ENCODE measurements at places on chromosomes 13 and 19.

DNA sequence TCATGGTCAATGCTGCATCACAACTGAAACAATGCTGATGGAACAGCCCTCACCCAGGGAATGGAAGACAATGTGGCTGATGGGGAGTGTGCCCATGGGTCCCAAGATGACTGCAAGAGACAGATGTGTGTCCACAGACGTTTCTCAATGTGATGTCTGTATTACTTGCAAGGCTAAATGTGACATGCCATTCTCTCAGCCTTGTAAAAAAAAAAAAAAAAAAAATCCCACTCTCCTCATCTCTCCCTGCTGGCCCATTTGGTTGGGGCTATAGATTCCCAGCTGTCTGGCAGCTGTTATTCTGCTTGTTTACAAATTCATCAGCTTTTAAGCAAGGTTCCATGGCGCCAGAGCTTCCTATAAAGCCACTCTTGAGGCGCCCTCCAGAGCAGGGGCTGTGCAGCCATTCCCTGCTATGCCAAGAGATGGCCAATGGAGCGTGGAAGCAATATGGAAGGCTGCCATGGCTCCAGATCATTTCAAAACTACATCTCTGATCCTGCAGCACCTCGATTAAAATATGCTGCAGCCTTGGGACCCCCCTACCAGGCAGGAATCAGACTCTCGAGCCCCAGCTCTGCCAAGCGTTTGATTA, 294.8 kb downstream of the FOXO1 start:
- no peak for DNase-seq

DNA sequence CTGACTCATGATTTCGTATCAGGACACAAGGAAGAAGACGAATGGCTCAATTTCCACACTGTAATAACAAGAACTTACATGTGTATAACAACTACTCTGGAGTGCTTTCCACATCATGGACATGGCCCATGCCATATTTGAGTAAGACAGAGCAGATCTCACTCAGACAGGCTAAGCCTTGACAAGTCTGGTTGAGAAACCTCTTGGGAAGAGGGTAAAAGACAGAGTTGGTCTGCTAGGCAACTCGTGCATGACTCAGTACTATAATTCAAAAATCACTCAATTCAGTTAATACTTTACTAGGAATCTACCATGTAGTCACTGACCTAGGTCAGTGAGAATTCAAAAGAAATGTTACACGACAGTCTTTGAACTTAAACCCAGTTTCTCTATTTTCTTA, 5.7 kb upstream of the THSD1 start:
- DNase-seq, result peak; percentile 23

DNA sequence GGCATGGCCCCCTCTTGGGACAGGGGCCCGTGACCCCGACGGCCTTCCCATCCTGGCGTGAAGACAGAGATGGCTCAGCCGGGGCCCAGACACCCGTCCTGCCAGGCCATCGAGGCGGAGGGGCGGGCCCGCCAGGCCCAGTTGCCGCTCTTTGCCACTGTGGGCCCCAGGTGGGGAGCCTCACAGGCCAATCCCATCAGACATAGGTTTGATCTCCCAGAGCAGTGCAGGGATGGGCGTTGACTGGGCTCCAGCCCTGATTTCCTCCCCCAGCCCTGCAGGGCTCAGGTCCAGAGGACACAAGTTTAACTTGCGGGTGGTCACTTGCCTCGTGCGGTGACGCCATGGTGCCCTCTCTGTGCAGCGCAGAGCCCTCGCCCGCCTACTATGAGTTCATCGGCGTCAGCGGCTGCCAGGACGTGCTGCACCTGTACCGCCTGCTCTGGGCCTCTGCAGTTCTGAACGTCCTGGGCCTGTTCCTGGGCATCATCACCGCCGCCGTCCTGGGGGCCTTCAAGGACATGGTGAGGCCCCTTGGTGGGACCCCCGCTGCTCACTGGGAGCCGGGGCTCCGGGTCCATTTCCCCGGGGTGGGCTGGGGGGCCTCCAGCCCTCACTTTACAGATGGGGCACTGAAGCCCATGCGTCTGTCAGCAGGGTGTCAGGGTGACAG, 42.4 kb downstream of the TMEM255B start:
- no peak for DNase-seq

DNA sequence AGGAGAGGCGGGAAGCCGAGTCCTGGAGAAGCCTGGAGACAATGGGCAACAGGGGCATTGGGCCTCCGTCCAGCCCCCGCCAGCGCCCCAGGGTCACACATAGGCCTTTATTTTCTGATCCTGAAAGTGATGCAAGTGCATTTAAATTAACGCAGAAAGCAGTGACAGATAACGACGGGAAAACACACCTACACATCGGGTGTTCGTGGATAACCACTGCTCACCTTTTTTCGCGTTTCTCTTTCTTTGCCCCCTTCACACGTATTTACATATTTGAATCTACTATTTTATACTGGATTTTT, 30.4 kb upstream of the GRTP1 start:
- no peak for DNase-seq

DNA sequence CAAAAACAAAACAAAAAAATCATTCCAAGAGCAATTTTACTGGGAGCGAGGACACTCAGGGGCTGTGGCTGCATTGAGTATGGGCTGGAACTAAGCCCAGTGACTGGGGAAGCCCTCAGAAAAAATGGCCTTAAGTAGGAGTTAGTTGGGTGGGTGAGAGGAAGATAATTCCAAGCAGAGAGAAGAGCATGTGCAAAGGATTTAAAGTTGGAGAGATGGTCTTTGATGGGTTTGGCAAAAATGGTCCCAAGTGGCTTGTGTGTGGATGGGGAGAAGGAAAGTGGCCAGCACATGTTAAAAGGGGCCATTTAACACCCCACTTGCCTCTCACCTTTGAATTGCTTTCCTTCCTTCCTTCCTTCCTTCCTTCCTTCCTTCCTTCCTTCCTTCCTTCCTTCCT, 6.7 kb upstream of the CYP4F22 start:
- DNase-seq, result no peak

DNA sequence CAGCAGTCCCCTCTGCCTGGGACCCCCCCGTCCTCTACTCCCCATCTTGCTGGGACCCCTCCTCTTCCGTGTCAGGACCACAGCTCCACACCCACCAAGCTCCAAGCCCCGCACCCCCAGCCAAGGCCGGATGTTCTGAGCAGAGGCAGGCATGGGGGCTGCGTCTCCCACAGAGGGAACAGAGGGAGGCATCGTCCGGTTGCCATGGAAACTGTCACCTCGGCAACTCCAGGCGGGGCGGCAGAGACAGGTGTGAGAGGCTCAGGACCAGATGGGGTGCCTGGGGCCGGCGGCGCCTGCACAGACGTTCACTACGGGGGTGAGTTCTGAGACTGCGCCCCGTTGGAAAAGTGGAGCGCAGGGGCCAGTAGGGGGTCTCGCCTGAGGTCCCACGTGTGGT, 5.4 kb downstream of the RNU6-9 start:
- no peak for DNase-seq

GRCh38 chr19:7975037-7975436, 30.4 kb downstream of the ELAVL1 start:
- no peak for DNase-seq

- DNase-seq, result no peak
These were observed 91.0 kb downstream of the NHLRC3 start for GRCh38 chr13:39129213-39129612.

GRCh38 chr19:28558783-28559182, 654.2 kb downstream of the UQCRFS1 start:
- DNase-seq, result no peak

GRCh38 chr13:73399347-73400216, 340.8 kb downstream of the KLF5 start:
- DNase-seq, result no peak

DNA sequence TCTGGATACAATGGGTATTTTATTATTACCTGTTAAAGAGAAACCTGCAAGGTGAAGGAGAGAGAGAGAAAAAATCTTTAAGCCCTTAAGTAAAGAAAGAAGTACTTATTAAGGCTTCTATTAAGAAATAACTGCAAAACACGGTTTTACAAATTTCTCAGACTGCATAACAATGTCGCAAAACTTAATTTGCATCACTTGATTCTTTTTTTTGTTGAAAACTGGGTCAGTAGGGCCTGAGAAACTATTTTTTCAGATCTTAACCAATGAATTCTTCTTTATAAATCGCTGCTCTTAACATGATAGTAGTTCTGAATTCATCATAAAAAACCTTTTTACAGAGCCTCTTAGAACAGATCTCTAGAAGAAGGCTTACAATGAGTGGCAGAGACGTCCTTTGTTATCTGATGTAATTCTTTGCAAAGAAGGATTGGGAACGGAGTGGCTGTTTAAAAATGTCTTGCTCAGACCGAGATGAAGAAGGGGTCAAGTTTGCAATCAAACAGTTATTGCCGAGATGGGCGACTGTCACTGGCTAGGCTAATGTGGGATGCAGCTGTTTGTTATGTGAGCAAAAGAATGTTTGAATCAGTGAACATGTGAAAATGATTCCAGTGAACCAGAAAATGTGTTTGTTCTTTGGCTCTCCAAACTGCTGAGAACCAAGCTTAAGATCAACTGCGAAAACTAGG, 76.3 kb downstream of the ZNF536 start:
- no peak for DNase-seq

DNA sequence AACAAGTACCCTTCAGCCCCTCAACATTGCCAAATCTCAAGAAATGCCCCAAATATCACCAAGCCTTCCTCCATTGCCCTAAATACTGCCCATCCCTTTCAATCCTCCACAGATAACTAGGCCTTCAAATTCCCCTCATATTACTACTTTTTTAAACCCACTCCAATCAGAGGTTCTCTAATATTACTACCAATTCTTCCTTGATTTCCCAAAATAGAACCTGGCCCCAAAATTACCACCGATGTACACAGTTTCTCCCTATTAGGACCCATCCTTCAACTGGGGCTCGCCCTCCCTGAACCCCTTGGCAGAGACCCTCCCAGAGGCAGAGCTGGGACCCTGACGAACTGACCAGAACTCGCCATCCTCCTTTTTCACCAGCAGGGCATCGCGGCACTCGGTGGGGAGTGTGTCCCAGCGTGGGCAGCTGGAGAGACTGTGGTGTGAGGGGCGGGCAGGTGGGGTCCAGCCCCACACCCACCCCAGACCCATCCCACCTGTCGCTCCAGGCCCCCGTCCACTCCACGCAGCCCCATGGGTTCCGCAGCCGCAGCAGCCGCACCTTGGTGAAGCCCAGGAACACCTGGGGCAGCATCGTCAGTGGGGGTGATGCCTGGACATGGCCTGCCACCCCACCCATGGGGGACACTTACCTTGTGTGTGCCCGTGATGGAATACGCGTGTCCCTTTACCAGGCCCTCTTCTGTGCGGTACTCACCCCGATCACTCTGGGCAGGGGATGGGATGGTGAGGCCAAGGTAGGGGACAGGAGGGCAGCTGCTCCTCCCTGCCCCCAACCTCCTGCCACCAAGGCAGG, 6.1 kb downstream of the CAPN12 start:
- DNase-seq, result peak; percentile 1

- DNase-seq, result no peak
These were observed 2.2 kb downstream of the FLT3LG start for GRCh38 chr19:49475995-49476880.

DNA sequence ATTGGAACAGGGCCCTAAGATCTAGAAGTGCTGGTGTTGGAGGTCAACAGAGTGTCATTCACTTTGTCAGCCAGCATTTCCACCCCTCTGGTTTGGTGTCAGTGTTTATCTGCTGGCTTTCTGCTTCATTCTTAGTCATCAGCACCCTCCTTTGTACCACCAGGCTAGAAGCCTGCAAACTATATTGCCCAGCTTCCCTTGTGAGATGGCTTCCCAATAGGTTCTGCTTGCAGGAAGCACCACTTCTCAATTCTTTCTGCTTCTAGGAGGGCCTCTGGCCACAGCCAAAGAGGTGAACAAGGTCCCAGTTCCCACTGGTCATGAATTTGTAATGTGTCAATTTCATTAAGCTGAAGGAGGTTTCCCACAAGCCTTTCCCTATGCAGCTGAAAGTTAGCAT, 36.4 kb upstream of the CALM3 start:
- DNase-seq, result no peak

- DNase-seq, result peak; percentile 26
These were observed 508 bp downstream of the SLC15A1 start for GRCh38 chr13:98751861-98752466.

GRCh38 chr13:113759525-113760137, 605 bp downstream of the TMEM255B start:
- DNase-seq, result peak; percentile 23

GRCh38 chr19:38892841-38893240, 6.6 kb downstream of the SIRT2 start:
- DNase-seq, result no peak

- DNase-seq, result no peak
These were observed 12.7 kb downstream of the NPAS1 start for GRCh38 chr19:47032171-47032811.

GRCh38 chr13:97540696-97541095, 106.7 kb downstream of the RAP2A start:
- DNase-seq, result no peak

DNA sequence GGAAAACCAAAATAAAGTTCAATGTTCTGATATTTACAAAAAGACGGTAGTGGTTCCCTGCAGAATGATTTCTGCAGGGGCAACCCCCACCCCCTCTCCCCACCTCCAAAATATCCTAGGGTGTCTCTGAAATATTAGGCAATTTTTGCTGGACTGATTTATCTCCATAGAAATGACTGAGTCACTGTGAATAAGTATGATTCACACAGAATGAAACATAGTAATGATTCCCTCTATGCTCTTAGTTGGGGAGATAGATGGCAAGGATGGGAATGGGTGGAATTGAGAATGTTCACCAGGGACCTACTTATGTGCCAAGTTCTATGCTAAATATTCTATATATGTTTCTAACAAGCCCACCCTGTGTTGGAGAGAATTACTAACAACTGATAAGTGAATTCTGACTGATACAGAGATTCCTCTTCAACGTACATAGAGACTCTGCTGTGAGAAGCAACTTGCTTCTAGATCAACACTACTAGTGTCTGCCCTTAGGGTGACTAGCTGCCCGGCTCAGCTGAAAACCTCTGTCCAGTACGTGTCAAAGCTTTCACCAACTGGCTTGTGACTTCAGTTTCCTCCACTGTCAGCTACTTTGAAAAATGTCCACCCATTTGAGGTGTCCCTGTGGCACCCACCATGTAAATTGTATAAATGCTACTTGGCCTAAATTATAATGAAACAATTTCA, 38.4 kb upstream of the RAP2A start:
- peak; percentile 53 for DNase-seq

DNA sequence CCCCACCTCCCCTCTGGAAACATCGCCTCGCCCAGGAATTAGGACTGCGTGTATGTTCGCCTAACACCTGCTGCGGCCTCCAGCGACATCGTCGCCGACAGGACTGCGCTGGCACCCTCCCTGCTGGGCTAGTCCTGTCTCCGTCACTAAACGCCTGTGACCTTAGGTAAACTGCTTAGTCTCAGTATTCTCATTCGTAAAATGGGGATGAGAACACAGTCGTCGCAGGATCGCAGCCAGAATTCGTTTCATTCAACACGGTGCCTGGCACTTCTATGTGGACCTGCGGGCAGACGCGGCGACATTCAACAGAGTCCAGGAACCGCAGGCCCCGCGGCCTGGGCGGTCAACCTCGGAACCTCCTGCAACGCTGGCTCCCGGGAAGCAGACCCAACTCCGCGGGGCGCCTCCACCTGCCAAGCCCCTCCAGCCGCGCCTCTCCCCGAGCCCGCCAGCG, 485 bp downstream of the CRYL1 start:
- peak; percentile 15 for DNase-seq
